ENCODE measurements at places on chromosomes 6 and 20.

DNA sequence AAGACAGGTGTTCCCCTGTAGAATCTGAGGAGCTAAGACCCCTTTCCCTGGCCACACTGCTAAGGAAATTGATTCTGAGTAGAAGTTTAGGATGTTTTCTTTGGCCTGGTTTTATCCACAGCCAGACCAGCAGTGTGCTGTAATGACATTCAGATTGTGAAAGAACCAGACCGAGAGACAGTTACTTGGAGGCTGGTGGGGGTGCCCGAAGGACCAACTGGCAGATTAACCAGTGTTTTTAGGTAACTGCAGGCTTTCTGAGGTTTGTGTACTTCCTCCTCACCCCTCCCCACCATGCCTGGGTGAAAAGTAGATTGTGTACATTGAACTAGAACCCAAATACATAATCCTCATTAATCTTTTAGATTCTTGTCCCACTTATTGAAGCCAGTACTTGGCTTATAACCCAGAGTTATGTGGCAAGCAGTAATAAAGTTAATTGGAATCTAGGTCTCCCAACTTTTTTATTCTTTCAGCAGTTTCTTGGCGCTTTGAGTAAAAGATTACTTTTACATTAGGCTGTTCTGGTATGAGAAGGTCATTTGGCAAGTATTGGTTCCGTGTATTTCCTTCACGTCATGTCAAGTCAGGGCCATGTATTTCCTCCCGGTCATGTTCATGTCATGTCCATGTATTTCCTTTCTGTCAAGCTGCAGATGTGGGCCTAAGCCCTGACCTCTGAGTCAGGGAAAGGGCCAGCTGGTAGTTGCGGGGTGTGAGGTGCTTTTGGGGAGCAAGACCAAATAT lies 93.7 kb downstream of the TCP11 start:
- DNase-seq: no peak

GRCh38 chr20:48791666-48792071 lies 36.1 kb downstream of the PREX1 start:
- no peak for DNase-seq

GRCh38 chr6:135527960-135528249 lies 30.4 kb upstream of the AHI1 start:
- no peak for DNase-seq

GRCh38 chr6:115540077-115540869 lies 520.4 kb downstream of the FRK start:
- DNase-seq: no peak

- DNase-seq: no peak
Observed at GRCh38 chr6:169131390-169131789, 122.3 kb downstream of the THBS2 start.

- no peak for DNase-seq
Observed at GRCh38 chr6:88062376-88062775, 14.7 kb downstream of the SPACA1 start.

DNA sequence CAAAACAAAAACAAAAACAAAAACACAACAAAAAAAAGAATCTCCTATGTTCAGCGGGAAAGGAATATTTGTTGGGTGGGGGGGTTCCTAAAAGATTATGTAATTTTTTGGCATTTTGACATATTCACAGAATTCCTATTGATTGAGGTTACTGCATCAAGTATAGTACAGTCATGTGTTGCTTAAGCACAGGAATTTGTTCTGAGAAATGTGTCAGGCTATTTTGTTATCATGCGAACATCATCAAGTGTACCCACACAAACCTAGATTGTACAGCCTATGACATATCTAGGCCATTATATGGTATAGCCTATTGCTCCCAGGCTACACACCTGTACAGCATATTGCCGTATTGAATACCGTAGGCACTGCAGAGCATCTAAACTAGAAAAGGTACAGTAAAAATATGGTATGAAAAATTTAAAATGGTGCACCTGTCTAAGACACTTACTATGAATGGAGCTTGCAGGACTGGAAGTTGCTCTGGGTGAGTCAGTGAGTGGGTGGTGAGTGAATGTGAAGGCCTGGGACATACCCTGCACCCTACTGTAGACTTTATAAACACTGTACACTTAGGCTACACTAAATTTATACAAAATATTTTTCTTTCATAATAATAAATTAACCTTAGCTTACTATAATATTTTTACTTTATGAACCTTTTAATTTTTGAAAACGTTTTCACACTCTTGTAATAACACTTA lies 110.6 kb downstream of the CDKAL1 start:
- DNase-seq: no peak

Measured in NCI-H748 treated with DMSO at 0.1 percent for 48 hours (cell line).